ENCODE measurements at places on chromosomes 13 and 19. TPM values are rescaled to one million over a fixed set of nuclear protein-coding genes. Genes with fewer than 3 reads are reported as not detected.

Gene MRPL34
- total RNA-seq: 77.8 TPM

Gene KCNC3
- total RNA-seq: 9.4 TPM

Gene CPAMD8
- 1.3 TPM for total RNA-seq

Gene IFNL1
- total RNA-seq: 0.25 TPM

Gene MADCAM1
- 0.18 TPM for total RNA-seq

Gene NLRP5
- total RNA-seq: not detected
